M059J (cell line): ENCODE measurements at places on chromosomes 4 and X. TPM values are rescaled to one million over a fixed set of nuclear protein-coding genes. Genes with fewer than 3 reads are reported as not detected.

NIPAL1 gene
- 3.3 and 4.6 TPM in 2 replicates for total RNA-seq

RNF175 gene
- total RNA-seq = 1.2 TPM in 1 of 2 replicates, not detected in the other

- peak; percentile 28 for DNase-seq
These were observed 61.1 kb upstream of the STS start for GRCh38 chrX:7086384-7086783.

- DNase-seq = peak; percentile 74
These were observed at the start of gene RBM47 for GRCh38 chr4:40629401-40630334. TSS of gene RBM47 (minus strand) at chr4:40629864. CDS start at chr4:40438893, 190,971 bp downstream.

DNA sequence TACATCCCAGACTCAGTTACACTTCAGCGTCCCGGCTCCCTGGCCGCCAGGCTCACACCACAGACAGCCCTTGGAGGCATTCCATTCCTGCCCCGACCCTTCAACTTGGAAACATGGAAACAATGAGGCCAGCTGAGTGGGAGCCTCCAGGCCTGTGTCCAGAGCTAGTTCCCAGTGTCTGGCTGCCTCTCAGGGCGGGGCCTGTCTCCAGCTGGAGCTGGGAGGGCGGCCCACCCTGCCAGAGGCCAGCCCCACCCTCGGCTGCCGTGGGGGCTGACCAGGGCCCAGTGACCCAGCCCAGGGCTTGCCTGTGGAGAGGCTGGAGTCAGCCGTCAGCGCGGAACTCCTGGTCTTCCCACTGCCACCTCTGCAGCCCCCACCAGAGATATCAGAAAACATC is 37.4 kb upstream of the SPON2 start:
- no peak for DNase-seq

DNA sequence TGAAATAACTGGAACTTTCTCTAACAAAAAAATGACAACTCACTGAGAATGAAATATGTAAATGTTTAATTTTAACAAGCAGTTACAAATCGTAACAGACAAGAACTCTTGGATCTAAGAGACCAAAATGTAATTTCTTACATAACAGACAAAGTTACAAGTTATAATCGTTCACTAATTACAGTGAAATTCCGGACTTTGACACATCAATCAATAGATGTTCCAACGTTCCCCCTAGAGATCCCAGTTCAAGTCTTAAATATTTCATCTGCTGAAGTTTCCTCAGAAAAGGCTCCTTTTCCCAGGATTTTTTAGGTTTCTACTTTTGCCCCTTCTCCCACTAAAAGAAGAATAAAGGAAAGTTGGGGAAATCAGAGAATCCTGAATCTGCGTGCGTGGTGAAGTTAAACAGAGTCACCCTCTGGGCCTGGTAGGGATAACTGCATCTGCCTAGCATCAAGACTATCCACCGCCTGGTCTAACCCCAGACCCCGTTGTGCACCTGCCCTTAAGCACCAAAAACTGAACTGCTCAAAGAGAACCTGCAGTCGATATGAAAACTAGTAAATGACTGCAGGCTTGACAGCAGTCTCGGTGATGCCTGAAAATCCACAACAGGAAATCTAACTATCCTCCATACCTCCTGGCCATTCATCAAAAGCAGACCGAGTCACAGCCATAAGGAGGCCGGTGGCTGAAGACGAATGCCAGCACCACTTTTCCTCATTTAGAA is 2.3 kb downstream of the IRF2 start:
- no peak for DNase-seq

GRCh38 chr4:15410750-15411149 is 17.1 kb upstream of the C1QTNF7 start:
- DNase-seq = no peak

DNA sequence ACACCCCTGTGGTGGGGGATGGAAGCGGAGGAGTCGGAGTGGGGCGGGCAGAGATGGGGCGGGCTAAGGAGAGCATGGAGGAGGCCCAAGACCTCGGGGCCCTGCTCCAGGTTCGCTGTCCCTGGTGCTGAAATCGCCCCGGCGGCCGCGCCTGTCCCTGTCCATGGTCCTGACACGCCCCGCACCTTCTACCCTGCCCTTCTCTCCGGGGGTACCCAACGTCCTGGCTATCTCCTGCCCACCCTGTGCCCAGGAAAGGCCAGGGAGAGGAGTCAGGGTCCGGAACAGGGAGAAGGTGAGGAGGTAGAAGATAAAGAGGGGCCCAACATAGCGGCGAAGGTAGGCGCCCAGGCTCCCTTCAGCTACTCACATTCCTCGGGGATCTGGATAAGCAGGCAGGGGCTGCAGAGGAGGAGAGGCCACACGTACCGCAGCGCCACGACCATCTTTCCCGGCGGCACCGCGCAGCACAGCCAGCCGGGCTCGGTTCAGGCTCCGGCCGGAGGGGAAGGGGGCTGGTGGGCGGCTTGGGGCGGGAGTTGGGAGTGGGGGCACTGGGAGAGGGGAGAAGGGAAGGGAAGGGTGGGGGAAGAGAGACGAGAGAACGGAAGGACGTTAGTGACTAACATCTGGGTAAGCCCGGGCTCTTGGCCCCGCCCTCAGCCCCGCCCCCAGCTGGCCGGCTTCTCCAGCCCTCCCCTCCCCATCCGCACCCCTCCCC is 10.4 kb downstream of the L1CAM start:
- DNase-seq = no peak

DNA sequence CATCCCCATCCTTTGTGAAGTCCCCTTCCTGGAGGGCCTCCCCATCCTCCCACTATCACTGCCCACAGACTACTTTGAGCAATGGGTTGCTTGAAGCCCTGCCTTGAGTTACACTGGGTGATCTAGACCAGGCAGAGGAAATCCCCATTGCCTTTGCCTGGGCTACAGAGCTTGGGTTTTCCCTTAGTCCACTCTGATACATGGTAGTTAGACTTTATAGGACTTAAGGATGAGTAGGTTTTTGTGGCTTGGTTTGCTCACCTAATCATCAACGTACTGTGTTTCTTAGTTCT is 56.6 kb downstream of the TMEM131L start:
- DNase-seq = no peak

GRCh38 chr4:90002441-90003062 is 107.9 kb downstream of the MMRN1 start:
- no peak for DNase-seq

DNA sequence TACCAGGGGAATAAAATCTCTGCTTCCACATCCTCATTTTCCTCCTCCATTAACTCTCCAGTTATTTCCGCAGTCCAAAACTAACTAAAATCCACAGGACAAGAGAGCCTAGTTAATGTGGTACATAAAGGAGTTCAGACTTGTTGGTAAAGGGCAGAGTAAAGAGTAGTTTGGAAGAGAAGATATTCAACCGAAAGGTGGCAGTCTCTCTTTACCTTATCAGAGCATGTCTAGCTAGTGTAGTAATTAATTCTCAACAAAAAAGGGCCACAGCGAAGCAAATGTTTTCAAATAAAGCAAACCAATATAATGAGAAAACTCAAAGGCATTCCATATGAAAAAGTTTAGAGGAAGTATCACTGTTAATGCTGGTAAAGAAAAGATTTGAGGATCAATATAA is 286.5 kb downstream of the GLUD2 start:
- no peak for DNase-seq
